T-helper 9 cell (primary cell): ENCODE measurements at places on chromosomes 7 and 10.

DNA sequence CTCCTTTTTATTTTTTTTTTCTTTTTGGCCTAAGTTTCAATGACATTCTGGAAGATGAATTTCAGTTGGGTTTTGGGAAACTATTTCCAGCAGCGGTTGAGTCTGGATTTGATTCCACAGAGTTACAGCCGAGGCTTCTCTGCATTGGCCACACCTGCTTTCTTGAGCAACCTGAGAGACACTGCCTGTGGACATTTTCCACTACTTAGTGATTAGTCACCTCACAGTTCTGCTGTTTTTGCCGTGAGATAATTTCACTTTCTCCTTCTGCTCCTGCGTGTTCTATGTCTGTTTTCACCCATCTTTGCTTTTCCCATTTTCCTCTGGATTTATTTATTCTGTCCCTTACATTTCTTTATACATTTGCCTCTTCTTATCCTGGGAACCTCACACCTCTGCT is 243.0 kb downstream of the BICC1 start:
- DNase-seq, result no peak

DNA sequence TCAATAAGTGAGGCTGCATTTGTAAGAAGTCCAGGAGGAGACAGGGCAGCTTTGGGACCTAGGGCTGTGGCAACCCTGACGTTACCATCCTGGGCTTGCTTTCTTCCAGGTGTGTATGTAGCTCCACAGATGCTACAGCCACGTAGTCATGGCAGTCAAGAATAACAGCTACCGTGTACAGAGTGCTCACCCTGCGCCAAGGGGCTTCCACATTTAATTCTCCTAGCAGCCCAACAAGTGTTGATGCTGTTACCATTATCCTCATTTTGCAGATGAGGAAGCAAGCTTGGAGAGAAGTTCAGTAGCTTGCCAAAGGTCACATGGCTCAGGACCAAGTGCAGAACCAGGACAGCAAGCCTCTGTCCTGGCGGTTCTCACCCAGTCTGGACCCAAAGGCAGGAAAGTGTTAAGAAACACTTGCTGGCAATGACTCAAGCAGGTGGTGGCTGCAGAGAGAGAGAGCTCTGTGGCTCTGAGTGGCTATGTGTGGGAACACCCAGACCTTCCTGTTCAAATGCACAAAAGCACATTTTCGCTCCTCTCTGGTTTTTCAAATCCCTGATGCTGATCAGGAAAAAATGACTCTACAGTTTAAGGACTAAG is 89.8 kb downstream of the CREM start:
- no peak for DNase-seq

DNA sequence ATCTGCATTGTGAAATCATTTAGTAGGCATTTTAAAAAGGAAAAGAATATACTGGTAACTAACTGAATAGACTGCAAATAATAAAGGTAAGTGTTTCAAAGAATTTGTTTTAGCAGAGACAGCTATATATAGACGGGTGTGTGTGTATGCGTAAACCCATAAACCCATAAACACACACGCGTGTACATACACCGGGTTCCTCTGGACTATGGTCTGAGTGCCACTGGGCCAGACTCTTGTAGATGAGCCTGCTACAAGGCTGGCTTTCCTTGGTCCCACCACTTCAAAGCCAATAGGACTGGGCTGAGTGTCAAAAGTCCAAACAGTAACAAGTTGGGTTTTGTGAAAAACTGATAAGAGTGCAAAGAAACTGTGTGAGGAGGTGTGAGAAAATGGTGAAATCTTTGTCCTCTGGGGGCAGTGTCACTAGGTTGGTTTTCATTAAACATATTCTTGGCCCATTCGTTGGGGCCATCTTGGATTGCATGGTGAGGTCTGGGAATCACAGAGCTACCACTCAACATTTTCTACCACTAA is 39.8 kb downstream of the GNA12 start:
- DNase-seq, result no peak

GRCh38 chr7:142703655-142704305 is 45.5 kb upstream of the PRSS1 start:
- no peak for DNase-seq

DNA sequence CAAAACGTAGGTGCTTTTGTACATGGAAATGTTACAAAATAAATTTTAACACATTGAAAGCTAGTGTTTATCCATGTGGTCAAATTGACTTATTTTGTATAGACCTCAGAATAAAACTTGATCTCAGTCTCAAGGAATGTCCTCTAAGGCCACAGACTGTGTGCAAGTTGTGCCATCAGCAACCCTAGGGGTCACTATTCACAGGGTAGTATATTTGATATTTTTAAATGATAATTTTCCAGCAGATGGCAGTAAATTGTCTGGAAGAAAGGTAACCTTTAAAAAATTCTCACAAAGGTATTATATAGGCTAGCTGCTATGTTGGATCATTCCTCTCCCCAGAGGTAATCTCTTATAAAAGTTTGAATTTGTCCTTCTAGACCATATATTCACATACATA is 12.9 kb upstream of the SNX10 start:
- no peak for DNase-seq

DNA sequence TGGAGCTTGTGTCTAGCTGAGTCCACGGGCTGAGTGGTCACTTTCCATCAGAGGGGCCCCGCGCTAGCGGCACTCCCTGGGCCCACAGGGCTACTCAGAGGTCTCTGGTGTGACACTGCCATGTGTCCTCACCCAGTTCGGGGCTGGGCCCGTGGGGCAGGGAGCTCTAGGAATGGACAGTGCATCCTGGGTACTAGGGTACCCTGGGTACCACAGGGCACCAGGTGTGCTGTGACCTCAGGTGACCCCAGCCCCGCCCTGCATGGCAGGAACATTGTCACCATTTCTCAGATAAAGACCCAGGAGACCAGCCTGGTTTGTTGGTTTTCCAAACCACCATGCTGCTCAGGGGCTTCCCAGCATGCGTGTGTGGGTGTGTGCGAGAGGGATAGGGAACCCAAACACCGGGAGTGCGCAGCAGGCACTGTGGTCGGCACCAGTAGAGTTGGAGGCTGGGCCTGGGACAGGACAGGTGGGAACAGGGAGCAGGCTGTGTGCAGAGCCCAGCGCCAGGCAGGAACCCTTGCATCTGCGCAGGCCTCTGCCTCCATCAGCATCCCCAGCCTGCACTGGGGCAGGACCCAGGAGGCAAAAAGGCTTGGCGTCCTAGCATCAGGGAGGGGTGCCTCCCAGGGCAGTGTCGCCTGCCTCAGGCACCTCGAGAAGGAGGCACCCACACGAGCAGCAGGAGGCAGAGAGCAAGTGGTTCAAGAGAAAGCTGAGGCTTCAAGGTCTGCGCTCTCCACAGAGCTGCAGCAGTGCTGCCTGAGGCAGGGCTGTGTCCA is 19.4 kb upstream of the CSGALNACT2 start:
- DNase-seq, result no peak

DNA sequence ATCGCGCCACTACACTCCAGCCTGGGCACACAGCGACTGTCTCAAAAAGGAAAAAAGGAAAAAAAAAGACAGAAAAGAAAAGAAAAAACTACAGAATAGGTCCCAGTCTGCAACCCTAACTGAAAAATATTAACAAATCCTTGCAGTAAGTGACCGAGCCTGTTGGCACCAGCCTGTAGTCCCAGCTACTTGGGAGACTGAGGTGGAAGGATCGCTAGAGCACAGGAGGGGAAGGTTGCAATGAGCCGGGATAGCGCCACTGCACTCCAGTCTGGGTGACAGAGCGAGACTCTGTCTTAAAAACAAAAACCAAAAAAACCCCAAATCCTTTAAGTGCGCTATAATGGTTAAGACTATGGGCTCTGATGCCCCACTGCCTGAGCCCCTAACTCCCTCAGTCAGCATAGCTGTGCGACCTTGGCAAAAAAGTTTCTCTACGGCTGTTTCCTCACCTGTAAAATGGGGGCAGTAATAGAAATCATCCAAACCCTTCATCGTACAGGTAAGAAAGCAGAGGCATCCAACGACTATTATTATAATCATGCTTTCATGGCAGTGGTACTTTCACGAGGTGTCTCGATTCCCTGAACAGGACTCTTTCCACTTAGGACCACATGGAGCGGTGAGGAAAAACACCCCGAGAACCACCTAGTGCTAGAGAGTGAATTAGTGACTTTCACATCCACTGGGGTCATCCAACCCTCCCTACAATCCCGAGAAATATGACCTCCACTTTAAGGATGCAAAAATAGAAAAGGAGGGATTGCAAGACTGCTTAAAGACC is 755 bp downstream of the TOMM7 start:
- no peak for DNase-seq

- DNase-seq, result no peak
Observed at GRCh38 chr10:11448545-11449244, 162.8 kb downstream of the USP6NL start.

- no peak for DNase-seq
Observed at GRCh38 chr7:31111109-31111451, 59.0 kb downstream of the ADCYAP1R1 start.

- DNase-seq, result no peak
Observed at GRCh38 chr7:2497500-2498336, 21.5 kb upstream of the GRIFIN start.

DNA sequence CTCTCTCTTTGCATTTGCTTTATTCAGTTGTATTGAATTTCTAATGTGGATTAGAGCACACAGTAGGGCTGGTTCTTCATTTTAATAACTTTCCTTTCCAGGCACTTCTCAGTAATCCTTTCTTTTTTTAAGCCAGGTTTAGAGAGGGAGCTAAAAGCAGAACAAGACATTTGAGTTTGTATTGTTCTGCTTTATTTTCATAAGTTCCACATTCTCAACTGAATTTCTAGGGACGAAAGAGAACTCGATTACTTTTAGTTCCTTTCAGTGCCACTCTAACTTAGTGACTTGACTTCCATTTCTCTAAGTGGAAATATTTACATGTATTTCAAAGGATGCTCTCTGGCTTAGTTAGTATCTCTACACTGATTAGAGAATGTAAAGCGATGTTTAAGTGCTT is 145.6 kb downstream of the EXOC4 start:
- no peak for DNase-seq

- no peak for DNase-seq
Observed at GRCh38 chr7:17033245-17033644, 151.5 kb upstream of the AGR3 start.

DNA sequence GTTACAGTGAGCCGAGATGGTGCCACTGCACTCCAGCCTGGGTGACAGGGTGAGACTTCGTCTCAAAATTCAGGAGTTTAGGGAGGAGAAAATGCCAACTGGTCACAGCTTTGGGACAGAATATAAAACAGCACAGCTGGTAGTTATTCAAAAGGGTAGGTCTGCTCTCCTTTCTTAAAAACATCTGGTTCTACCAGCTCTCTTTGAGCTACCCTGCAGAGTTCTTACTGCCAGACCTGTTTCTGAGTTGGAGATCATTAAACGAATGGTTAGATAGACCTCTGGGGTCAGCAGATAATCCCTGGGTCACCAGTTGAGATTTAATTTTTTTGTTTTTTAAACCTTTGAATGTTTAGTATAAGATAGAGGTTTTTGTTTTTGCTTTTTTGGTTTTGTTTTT is 52.6 kb downstream of the MCU start:
- DNase-seq, result no peak

- no peak for DNase-seq
Observed at GRCh38 chr7:139265673-139266072, 34.6 kb downstream of the UBN2 start.

- no peak for DNase-seq
Observed at GRCh38 chr10:27258492-27258837, 17.9 kb upstream of the ACBD5 start.

DNA sequence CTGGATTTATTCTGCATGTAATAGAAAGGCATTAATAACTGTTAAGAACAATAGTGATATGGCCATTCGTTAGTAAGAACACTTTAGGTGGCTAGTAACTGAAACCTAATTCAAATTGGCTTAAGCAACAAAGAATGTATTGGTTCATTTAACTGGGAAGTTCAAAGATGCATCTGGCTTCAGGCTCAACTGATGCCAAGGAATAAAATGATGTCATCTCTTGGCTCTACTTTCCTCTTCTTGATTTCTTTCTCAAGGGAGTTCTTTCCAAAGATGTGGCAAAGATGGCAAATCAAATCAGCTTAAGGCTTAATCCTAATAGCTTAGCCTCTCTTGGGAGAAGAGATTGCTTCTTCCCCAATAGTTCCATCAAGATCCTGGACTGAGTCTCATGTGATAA is 51.6 kb downstream of the PIK3CG start:
- DNase-seq, result no peak

- no peak for DNase-seq
Observed at GRCh38 chr7:128323459-128324367, 20.0 kb downstream of the RBM28 start.

DNA sequence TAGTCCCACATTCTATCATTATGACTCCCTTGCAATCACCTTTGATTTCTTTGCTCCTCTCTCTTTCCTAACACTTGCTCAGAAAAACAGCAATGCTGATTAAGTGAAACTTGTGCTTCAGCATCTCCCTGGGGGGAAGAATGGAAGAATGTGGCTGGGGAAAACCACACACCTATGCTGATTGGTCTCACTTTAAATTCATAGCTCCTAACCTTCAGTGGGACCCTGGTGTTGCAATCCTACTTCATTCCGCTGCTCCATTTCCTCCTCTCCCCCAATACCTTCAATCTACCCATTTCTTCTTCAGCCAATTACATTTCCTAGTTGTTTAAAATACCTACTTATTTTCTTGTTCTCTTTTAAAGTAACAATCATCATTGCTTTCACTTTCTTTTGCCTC is 1166.7 kb upstream of the C7orf33 start:
- DNase-seq, result no peak

- DNase-seq, result no peak
Observed at GRCh38 chr7:135251496-135252391, 18.1 kb downstream of the STRA8 start.

- DNase-seq, result no peak
Observed at GRCh38 chr7:100678291-100678984, 4.9 kb downstream of the GNB2 start.

DNA sequence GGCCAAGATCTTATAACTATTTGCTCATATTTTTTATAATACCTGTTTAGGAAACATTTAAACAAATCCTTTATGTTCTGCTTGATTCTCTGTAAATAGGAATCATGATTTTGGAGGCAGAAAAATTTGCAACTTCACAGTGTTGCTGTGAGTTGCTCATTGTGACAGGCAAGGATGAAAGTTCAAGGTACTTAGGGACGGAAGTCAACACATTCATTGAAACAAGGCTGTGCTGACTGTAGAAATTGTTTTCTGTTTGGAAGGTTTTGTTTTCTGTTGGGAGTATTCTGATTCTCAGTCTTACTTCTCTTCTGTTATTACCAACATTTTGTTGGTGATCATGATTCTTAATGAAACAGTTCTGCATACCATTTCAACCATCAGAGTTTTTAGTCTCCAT is 54.9 kb downstream of the FANK1 start:
- no peak for DNase-seq
